ENCODE measurements at places on chromosomes 6 and 20. TPM values are rescaled to one million over a fixed set of nuclear protein-coding genes. Genes with fewer than 3 reads are reported as not detected.

BPIFB2 gene
- polyA plus RNA-seq: not detected

GRCh38 chr6:141210901-141211300 lies 921.8 kb upstream of the GJE1 start:
- no peak for DNase-seq

- no peak for DNase-seq
Observed at GRCh38 chr6:39819676-39820075, 27.5 kb downstream of the DAAM2 start.

- no peak for DNase-seq
Observed at GRCh38 chr6:62150048-62150663, 135.9 kb downstream of the KHDRBS2 start.

FERMT1 gene
- 3.4 TPM for polyA plus RNA-seq

DNA sequence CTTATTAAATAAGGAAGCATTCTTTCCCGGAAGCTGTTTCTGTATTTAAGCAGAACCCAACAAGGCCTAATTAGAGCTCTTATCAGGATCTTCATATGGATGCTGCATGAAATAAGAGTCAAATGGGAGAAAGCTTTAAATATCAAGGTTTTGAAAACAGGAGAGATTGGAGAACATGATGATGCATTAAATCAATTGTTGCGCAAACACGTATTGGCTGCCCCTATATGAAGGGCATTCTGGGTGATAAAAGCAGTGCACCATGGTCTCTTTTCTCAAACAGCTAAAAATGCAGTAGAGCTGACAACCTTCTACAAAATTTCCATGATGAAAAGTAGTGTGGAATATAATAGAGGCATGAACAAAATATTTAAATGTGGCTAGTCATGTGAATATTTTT lies 98.9 kb downstream of the TBXT start:
- DNase-seq: no peak

DNA sequence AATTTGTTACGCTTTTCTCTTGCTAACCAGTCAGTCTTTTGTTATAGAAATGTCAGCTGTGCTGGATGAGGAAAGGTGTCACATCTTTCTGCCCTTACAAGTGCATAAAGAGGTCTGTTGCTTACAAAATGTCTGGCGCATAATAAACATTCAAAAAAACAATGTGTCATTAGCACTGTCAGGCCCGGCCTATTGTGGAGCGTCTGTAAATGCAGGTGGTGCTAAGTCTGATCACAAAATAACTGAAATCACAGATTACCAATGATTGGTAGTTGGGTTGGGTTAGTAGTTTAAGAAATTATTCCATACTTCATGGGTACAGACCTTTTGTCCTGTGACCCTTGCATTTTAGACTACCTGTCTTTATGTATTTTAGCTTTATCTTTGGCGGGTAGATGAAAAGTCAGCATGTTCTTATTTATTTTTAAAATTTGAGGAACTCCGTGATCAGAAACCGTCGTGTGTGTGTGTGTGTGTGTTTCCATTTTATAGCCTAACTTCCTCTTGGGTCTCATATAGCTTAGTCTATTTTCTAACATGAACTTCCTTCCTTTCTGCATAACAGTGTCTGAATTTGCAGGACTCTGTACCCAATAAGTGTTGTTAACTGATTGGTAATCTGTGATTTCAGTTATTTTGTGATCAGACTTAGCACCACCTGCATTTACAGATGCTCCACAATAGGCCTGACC lies 88.1 kb upstream of the IFNGR1 start:
- no peak for DNase-seq

Measured in urinary bladder (tissue), 4 donors.